ENCODE measurements at places on chromosomes 3 and 15. TPM values are rescaled to one million over a fixed set of nuclear protein-coding genes. Genes with fewer than 3 reads are reported as not detected.

DNA sequence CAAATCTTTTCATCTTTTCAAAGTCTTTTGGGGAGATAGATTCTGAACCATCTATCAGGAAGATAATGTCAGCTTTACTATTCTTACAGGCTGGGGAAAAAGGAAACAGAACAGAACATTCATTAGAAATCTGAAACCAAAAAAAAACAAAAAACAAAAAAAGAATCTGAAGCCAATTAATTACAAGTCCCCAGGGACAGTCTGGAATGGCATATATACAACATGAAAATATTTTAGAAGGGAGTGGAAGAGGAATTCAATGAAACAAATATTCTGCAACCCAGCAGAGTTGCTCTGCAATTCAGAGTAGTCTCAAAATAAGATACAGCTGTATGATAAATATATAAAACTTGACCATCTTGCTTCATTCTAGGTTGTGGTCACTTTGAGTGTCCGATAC is 41.7 kb upstream of the CAPN7 start:
- H3K4me1 ChIP-seq, result no peaks in the 10 kb centered on the region
- DNase-seq, result no peak
- no peaks in the 10 kb centered on the region for H3K36me3 ChIP-seq
- no peaks in the 10 kb centered on the region for H3K27me3 ChIP-seq
- no peak overlapping the region for H3K4me3 ChIP-seq

- H3K36me3 ChIP-seq, result no peaks in the 10 kb centered on the region
- DNase-seq, result no peak
- H3K27me3 ChIP-seq, result no peaks in the 10 kb centered on the region
These were observed 8.5 kb upstream of the PHLDB2 start for GRCh38 chr3:111850537-111850936.

DNA sequence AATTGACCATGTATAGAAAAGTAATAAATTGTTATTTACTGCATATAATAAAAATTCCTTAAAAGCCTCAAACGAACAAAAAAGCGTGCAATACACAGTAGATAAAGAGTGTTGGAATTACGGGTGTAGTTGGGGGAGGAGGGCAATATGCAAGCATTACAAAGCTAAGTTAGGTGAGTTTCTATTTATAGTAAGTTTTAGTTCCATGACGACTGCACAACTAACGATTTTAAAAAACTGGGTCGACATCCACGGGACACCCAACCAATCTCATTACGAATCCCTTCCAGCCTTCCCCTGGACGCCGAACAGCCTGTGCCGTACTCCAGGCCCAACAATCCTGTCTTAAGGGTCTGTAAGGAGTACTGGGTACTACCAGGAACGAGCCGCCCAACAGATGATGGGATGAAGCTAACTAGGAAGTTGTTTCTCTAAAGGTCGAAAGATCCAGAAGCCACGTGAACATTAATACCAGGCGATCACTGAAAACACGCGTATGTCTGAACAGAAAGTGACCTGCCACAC is 677 bp downstream of the POLQ start:
- H3K36me3 ChIP-seq, result no peaks in the 10 kb centered on the region
- peak overlapping the region; percentile 62 for H3K4me3 ChIP-seq
- no peaks in the 10 kb centered on the region for H3K27me3 ChIP-seq
- no peak for DNase-seq
- no peak overlapping the region for H3K27ac ChIP-seq
- peaks cover 14% of the 10 kb centered on the region for H3K4me1 ChIP-seq

GRCh38 chr3:10901296-10901945 is 85.4 kb downstream of the SLC6A11 start:
- no peak overlapping the region for H3K27ac ChIP-seq
- DNase-seq, result no peak
- H3K4me3 ChIP-seq, result no peak overlapping the region
- no peaks in the 10 kb centered on the region for H3K4me1 ChIP-seq
- H3K36me3 ChIP-seq, result no peaks in the 10 kb centered on the region

- no peak overlapping the region for H3K4me3 ChIP-seq
- no peaks in the 10 kb centered on the region for H3K4me1 ChIP-seq
- no peak overlapping the region for H3K27ac ChIP-seq
- DNase-seq, result no peak
These were observed 271.5 kb downstream of the SLC9A9 start for GRCh38 chr3:143576568-143577270.

- DNase-seq, result no peak
- peaks cover 62% of the 10 kb centered on the region for H3K36me3 ChIP-seq
- H3K27ac ChIP-seq, result no peak overlapping the region
These were observed 21.2 kb downstream of the TFG start for GRCh38 chr3:100730524-100730923.

GRCh38 chr3:115790759-115791158 is 167.4 kb downstream of the GAP43 start:
- no peaks in the 10 kb centered on the region for H3K36me3 ChIP-seq
- no peak overlapping the region for H3K4me3 ChIP-seq
- no peak overlapping the region for H3K27ac ChIP-seq
- H3K4me1 ChIP-seq, result no peaks in the 10 kb centered on the region

GRCh38 chr3:160409812-160410610 is 10.6 kb downstream of the SMC4 start:
- H3K4me3 ChIP-seq, result no peak overlapping the region
- no peak for DNase-seq
- H3K4me1 ChIP-seq, result no peaks in the 10 kb centered on the region

DNA sequence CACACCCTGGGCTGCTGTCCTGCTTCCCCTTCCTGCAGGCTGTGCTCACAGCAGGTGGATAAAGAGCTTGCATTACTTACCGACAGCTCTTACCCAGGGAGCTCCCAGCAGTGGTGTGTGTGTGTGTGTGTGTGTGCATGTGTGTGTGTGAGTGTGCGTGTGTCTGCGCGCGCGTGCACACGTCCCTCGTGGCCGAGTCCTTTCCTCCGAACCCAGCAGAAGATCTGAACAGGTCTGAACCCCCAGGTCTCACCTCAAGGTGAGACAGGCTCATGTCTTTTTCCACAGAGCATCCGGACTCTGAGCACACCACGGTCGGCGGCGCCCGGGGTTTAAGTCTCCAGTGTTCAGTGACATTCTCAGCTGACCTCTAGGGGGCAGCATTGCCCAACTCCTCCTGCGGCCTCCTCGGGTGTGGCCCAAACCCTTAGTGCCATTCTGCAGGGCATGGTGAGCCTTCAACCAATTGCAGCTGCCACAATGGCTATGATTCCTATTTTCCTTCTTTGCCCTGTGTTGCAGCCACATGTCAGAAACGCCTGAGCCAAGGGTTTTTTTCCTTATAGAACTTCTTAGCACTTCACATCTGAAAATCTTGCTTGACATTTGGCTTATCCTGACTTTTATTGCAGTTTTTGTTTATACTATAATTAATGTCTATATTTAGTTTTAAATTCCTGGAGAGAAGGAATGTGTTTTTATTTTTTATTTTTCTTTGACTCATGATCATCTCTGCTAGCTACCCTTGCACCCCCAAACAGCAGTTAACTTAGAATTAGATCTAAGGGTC is 64.1 kb upstream of the KLHL25 start:
- H3K27ac ChIP-seq, result no peak overlapping the region
- H3K4me1 ChIP-seq, result peaks cover 7% of the 10 kb centered on the region
- peak; percentile 72 for DNase-seq
- no peaks in the 10 kb centered on the region for H3K36me3 ChIP-seq
- no peak overlapping the region for H3K4me3 ChIP-seq

DNA sequence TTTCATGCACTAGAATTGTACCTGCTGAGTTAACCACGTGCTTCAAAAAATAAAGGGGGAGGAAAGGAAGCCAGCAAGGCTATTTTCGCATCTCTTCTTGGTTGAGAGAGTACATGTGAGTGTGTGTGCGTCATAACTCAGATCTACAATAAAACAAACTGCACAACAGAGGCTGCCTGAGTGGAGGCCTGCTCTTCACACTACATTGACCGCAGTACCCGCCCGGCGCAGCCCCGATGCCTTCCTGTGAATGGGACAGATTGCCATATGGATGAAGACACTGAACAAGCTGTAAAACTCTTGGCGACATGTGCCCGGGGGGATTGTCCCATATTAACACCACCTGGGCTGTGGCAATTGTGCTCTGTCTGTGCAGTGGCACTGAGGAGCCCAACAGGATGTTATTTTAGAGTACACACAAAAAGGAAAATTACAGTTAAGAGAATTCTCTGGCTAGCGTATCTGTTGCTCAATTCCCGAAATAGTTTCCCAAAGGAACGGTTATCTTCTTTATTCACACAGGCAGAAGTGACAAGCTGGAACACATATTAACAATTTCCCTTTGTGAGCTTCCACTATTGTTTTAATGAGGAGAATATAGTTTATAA is 551.5 kb downstream of the FOXP1 start:
- no peaks in the 10 kb centered on the region for H3K27me3 ChIP-seq
- no peak overlapping the region for H3K27ac ChIP-seq
- H3K4me1 ChIP-seq, result peaks cover 33% of the 10 kb centered on the region

GRCh38 chr3:142850395-142851023 is 38.4 kb downstream of the PCOLCE2 start:
- DNase-seq, result no peak
- no peak overlapping the region for H3K27ac ChIP-seq
- no peaks in the 10 kb centered on the region for H3K27me3 ChIP-seq

GRCh38 chr3:60760145-60760544 is 491.1 kb downstream of the FHIT start:
- H3K4me3 ChIP-seq, result no peak overlapping the region
- H3K27ac ChIP-seq, result no peak overlapping the region
- H3K36me3 ChIP-seq, result no peaks in the 10 kb centered on the region
- H3K4me1 ChIP-seq, result no peaks in the 10 kb centered on the region
- H3K27me3 ChIP-seq, result no peaks in the 10 kb centered on the region
- DNase-seq, result no peak

DNA sequence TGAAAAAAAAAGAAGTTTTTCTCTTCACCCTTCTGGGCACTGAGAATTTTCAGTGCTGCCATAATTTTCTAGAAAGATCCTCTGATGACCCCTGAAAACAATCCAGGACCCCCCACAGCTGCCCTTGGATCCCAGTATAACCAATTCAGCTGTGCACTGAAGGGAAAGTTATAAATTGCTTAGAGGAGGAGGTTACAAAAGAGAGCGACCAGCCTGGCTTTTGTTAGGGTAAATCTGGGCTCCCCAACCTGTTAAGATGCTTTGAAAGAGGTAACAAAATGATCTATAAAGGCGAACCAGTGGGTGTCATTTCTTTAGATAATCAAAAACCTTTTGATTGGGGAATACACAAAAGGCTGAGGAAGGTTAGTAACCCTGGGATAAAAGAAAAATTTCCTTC is 407.9 kb upstream of the ATP11B start:
- H3K36me3 ChIP-seq, result no peaks in the 10 kb centered on the region
- H3K27ac ChIP-seq, result no peak overlapping the region
- no peaks in the 10 kb centered on the region for H3K27me3 ChIP-seq
- H3K4me1 ChIP-seq, result no peaks in the 10 kb centered on the region
- no peak overlapping the region for H3K4me3 ChIP-seq
- DNase-seq, result no peak

- H3K27me3 ChIP-seq, result no peaks in the 10 kb centered on the region
- H3K4me3 ChIP-seq, result peak overlapping the region; percentile 59
- H3K36me3 ChIP-seq, result no peaks in the 10 kb centered on the region
- H3K27ac ChIP-seq, result peak overlapping the region; percentile 98
- H3K4me1 ChIP-seq, result peaks cover 57% of the 10 kb centered on the region
These were observed 91.5 kb upstream of the CHD2 start for GRCh38 chr15:92808598-92809063.

DNA sequence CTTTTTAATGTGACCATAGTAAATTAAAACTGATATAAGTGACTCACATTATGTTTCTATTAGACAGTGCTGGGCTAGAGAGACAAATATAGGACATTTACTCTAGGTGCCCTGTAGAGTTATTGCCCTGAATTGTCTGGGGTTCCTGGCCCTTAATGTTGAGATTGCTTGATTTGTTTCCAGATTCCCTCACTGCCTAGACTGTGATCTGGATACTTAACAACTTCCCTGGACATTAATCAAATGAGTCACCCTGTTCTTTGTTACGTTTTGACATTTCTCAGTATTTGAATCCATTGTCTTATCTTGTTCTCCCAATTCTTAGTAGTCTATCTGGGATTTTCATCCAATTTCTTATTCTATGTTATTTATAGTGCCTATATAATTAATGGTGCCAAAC is 65.8 kb downstream of the DTWD1 start:
- no peaks in the 10 kb centered on the region for H3K27me3 ChIP-seq
- no peaks in the 10 kb centered on the region for H3K36me3 ChIP-seq
- no peak overlapping the region for H3K27ac ChIP-seq
- DNase-seq, result no peak
- H3K4me3 ChIP-seq, result no peak overlapping the region
- H3K4me1 ChIP-seq, result no peaks in the 10 kb centered on the region

DNA sequence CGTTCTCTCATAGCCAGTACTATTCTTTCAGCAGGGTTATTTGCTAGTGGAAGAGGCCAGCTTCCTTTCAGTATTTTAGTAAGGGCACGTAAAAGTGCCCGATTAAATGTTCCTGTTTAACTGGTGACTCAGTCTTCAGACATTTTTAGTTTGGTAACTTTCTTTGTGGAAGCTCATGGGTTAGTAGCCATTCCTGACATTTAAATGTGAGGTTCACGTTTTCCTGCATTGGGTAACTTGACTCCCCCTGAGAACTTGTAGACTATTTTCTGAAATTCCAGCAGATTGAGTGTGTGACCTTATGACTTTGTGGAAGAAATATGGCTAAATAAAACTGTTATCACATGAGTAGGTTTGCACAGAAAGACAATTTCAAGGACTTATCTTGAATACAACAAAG is 16.9 kb downstream of the ABHD2 start:
- no peak overlapping the region for H3K4me3 ChIP-seq
- peaks cover 3% of the 10 kb centered on the region for H3K36me3 ChIP-seq
- no peaks in the 10 kb centered on the region for H3K27me3 ChIP-seq
- DNase-seq, result no peak

DNA sequence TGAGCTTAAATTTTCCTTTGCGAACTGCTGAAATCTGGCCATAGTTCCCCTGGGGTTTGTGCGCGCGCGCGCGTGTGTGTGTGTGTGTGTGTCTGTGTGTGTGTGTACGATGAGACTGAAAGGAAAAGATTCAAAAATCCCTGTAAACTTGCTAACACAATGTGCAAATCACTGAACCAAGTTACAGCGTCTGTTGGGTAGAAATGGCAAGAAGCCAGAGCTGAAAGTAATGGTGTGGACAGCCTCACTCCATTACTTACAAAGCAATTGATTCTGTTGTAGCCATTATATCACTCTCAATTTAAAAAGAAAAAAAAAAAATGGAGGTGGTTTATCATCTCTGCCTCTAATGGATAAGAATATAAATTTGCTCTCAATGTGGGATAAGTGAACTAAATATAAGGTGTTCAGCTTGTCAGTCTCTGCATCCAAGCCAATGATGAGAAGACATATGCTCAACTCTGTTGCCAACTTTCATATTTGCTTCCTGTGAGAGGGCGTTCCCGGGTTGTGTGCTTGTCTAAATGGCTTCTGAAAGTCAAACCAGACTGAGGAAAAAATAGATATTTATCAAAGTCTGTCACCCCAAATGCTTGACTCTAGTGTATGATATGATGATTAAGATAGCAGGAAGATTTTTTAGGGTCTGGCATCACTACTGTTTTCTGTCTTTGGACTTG is 422.2 kb downstream of the ZNF385D start:
- H3K4me3 ChIP-seq, result no peak overlapping the region
- no peaks in the 10 kb centered on the region for H3K4me1 ChIP-seq
- H3K27me3 ChIP-seq, result no peaks in the 10 kb centered on the region
- DNase-seq, result no peak
- no peaks in the 10 kb centered on the region for H3K36me3 ChIP-seq

Gene NEDD4
- 24.9 TPM for total RNA-seq

Gene PP2D1
- total RNA-seq, result not detected

Gene HDC
- 0.81 TPM for total RNA-seq

Gene AMT
- total RNA-seq, result 17.3 TPM

Gene GOLGA6A
- 2.8 TPM for total RNA-seq

Gene CFAP100
- total RNA-seq, result not detected

Gene MORC1
- not detected for total RNA-seq

Gene GOLGA8Q
- total RNA-seq, result not detected

Gene ACP3
- total RNA-seq, result 54.6 TPM

Gene SH3GL3
- not detected for total RNA-seq

Gene MYLK
- total RNA-seq, result 24.6 TPM

Gene ITPKA
- total RNA-seq, result not detected

Gene CSPG4
- total RNA-seq, result 14.2 TPM

Gene TIGIT
- total RNA-seq, result not detected

Data from suprapubic skin (tissue), 4 donors.